ENCODE measurements at places on chromosomes 1 and 21.
A peak's percentile ranks its signal among the peaks of the same experiment; 100 is the strongest.

DNA sequence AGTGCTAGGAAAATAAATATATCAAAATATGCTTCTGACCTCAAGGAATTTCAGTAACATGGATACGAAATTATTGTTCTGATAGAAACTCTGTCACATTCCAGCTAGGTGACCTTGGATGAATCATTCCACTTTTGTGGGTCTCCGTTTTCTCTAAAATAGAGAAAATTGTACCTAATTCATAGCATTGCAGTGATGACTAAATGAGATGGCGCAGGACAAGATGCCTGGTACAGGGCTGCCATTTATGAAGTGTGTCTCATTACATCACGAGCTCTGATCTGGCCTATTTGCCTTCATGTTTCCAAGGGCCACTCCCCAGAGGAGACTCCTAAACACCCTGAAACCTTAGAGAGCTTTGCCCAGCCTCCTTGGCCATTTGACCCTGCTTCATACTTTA, 480.0 kb upstream of the USP24 start:
- DNase-seq, result no peak
- no peaks in the 10 kb centered on the region for H3K4me1 ChIP-seq
- H3K27me3 ChIP-seq, result no peaks in the 10 kb centered on the region
- H3K27ac ChIP-seq, result no peak overlapping the region
- H3K36me3 ChIP-seq, result no peaks in the 10 kb centered on the region

DNA sequence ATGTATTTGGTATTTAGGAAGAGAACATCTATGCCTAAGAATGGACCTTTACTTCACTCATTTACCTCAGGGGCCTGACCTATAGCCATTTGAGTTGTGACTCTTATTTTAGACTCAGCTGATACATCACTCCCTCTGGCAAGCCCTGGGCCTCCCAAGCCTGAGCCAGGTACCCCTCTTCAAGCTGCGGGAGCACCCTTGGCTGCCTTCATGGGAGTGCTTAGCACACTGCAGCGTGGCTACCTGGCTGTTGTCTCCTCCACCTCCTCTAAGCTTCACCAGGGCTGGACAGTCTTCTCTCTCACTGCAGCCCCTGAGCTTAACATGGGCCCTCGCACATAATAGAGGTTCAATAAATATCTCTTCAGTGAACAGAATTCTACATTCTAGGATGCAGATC, 23.5 kb upstream of the LHX4 start:
- no peak overlapping the region for H3K27ac ChIP-seq
- H3K36me3 ChIP-seq, result no peaks in the 10 kb centered on the region
- no peaks in the 10 kb centered on the region for H3K4me1 ChIP-seq
- peaks cover 15% of the 10 kb centered on the region for H3K27me3 ChIP-seq

- no peak overlapping the region for H3K4me3 ChIP-seq
- no peak for DNase-seq
- no peak overlapping the region for H3K27ac ChIP-seq
- H3K36me3 ChIP-seq, result peaks cover 23% of the 10 kb centered on the region
- H3K4me1 ChIP-seq, result peaks cover 24% of the 10 kb centered on the region
Measured at GRCh38 chr1:8590721-8591351, 226.6 kb downstream of the RERE start.

GRCh38 chr1:181159451-181160140, 71.1 kb downstream of the IER5 start:
- peak overlapping the region; percentile 86 for H3K27ac ChIP-seq
- H3K36me3 ChIP-seq, result peaks cover 22% of the 10 kb centered on the region
- DNase-seq, result peak; percentile 77
- H3K4me3 ChIP-seq, result peak overlapping the region; percentile 58
- H3K4me1 ChIP-seq, result peaks cover 21% of the 10 kb centered on the region

- no peak for DNase-seq
- H3K4me1 ChIP-seq, result no peaks in the 10 kb centered on the region
- H3K4me3 ChIP-seq, result no peak overlapping the region
Measured at GRCh38 chr1:38083541-38083940, 36.9 kb upstream of the POU3F1 start.

Data from activated naive CD8-positive, alpha-beta T cell treated with anti-CD3 and anti-CD28 coated beads, Interleukin-2, amount 10 ng/mL, durations not matched to agents 7 days and 5 days (primary cell).